ENCODE measurements at places on chromosomes 5 and 9.

DNA sequence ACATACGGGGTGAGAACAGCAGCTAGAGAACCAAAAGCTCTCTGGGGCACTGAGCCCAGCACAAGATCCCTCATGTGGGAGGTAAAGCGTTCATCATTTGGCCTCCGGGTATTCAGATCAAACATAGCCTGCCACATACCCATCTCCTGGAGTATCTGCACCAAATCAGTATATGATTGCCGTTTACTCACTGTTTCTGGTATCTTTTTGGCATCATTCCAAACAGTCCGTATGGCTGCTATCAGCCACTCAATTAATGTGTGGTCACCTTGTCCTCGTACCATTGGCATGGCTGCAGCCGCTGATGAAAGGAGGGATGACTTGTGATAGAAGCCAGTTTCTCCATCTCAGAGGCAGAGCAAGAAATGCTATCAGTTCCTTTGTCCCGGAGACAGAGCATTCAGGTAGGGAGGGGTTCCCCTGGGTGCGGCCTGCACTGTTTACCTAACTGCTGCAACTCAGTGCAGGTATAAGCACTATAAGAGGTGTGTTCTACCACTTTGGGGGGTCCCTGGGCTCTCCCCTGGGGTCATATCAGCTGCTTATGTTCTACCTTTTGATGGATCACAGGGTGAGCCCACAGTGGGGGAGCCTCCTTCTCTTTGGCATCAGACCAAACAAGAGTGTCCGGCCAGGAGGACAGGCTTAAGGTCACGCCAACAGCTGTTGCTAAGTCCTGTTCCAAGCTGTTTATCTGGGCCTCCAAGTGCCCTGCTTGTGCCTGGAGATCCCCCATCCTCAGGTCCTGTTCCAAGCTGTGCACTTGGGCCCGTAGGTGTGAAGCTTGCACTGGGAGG, 9.4 kb downstream of the DMAC1 start:
- no peak for DNase-seq

GRCh38 chr9:130576176-130576575, 3.2 kb upstream of the FUBP3 start:
- no peak for DNase-seq

DNA sequence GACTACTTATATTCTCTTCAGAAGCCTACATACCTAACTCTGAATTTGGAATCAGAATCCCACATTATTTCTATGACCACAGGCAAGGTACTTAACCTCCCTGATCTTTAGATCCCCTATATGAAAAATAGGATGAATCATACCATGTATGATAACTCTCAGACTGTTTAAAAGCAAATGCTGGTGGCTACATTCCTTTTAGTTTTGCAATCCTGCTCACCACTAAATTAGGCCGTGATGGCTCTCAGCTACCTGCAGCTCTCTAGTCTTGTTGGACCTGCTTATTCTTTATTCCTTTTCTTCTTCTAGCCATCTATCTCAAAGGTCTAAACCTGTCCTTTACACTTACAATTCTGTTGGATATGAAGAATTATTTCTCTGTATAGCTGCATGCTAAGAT, 303.4 kb upstream of the ATP10B start:
- DNase-seq, result no peak

GRCh38 chr9:130049431-130050210, 4.1 kb upstream of the GPR107 start:
- DNase-seq, result no peak

- DNase-seq, result no peak
Measured at GRCh38 chr9:109751253-109751652, 28.7 kb upstream of the PALM2AKAP2 start.

DNA sequence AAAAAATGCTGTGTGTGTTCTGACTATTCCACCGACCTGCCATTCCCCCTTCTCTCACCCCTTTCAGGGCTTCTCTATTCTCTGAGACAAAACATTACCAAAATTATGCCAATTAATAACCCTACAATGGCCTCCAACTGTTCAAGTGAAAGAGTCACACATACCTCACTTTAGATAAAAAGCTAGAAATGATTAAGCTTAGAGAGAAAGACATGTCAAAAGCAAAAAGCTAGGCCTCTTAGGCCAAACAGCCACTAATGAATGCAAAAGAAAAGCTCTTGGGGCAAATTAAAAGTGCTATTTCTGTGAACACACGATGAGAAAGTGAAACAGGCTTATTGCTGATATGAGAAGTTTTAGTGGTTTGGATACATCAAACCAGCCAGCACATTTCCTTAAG, 279.6 kb upstream of the GRAMD2B start:
- no peak for DNase-seq

Data from stimulated activated CD4-positive, alpha-beta T cell treated with anti-CD3 and anti-CD28 coated beads, Interleukin-1b, Interleukin-23, amount 100 ng/mL, for 1 hour (primary cell).